ENCODE measurements at places on chromosomes 6 and 20. TPM values are rescaled to one million over a fixed set of nuclear protein-coding genes. Genes with fewer than 3 reads are reported as not detected.

GRCh38 chr20:57587989-57588377 lies 27.1 kb downstream of the PCK1 start:
- DNase-seq, result no peak

DNA sequence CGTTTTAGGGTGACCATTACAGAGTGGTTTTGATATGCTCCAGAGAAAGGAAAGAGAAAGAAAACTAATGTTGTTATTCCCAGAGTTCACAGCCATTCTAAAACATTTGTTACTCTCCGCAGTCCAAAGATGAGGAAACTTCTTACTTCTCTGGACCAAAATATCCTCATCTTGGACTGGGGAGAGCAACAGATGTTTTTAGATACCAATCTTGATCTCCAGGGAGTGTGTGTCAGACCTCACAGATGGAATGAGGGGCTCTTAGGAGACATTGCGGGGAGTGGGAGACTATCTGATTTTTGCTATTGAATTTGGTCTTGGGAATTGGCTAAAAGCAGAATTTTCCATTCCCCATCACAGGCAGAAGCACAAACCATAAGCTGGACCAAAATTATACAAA lies 110.8 kb downstream of the TNFAIP3 start:
- no peak for DNase-seq

DNA sequence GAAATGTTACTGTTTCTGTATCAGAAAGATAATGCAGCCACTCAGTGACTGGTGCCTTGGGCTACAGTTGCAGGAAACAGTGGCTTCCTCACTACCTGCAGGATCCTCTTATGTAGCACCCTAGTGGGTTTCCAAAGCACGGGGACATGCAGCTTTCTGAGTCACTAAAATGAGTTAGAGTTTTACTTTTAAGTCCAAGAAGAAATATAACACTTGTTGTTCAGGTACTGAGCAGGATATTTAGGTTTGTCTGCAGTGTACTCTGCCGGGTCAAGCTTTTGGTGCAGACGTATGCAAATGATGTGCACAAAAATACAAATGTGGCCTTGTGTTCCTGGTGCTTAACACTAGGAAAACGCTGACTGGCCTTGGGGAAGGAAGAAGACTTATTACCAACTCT lies 22.0 kb downstream of the ACSS1 start:
- DNase-seq, result no peak

GRCh38 chr6:30683980-30684338 lies 2.5 kb downstream of the PPP1R18 start:
- DNase-seq, result no peak

- no peak for DNase-seq
These were observed 76.8 kb upstream of the SIRPG start for GRCh38 chr20:1734269-1734858.

GRCh38 chr20:62063315-62063980 lies 2.2 kb downstream of the TAF4 start:
- DNase-seq, result peak; percentile 57

DNA sequence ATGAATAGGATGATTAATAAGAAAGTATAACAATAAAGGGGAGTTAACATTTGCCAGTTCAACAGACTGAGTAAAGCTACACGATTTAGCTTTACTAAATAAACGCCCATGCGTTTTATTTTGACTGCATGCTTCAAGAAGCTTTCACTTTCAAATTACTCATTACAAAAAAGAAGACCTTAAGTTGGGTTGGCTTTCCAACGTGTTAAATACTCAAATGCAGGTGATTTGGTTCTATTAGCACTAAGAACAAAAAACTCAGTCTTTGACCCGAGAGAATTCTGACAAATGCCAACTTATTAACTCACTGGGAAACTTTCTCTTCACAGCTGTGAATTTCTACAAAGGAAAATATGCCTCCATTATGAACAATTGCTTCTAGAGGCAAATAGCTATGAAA lies 24.8 kb downstream of the RNF146 start:
- no peak for DNase-seq

GRCh38 chr6:170207586-170208181 lies 83.2 kb downstream of the DLL1 start:
- peak; percentile 22 for DNase-seq

DNA sequence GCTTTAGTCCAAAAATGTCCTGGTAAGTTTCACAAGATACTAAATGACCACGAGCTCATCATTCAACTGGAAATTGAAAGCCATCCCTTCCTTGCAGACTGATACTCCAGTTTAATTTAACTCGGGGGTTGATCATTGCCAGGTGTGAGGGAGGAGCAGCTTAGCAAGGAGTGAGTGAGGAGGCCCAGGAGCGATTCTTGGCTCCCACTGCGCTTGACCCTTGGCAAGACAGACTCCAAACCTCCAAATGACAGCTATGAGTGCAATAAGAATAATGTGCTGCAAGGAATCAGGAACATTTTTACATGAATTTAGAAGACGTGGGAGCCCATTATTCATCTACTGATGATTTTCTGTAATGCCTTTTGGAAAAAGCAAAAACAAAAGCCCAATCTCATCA lies 64.9 kb downstream of the LAMA4 start:
- no peak for DNase-seq

DNA sequence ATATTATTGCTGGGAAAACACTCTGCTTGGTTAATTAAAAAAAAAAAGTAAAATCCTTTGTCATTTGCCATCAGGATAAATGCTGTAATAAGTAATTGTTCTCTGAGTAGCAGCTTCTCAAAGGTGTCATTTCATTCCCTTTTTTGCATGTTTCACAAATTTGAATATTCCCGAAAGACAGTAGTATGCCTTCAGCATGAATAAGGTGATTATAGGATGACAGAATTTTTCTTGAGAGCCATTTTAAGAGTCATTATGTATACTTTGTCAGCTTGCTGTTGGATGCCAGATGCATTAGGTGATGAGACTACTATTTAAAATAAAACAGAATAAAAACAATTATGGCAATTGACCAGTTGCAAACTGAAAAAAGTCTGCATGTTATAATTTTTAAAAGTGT lies 200.7 kb downstream of the HDGFL1 start:
- no peak for DNase-seq

DNA sequence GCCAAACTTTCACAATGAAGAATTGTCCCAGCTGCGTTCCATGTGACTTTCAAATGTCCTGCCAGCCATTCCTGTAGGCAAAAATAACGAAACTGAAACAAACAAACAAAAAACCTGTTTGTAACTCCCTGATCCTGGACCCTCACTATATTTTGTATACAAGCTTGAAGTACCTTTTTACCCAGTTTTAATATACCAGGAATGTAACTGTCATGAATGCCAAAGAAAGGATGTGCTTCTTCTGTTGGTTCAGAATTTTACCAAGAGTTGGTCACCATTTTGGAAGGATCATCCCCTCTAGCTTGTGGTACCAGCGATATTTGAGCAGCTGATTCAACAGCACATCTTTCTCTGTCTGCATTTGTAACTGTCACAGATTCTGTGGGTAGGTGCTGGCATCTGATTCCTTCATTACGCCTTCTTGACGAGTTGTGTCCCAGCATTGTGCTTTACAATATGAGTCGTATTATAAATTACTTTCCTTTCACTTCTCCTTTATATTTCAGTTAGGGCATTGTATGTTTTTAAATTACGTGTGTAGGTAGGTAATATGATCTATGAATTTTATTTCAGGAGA lies 93.9 kb downstream of the DLGAP4 start:
- DNase-seq, result no peak

- DNase-seq, result no peak
These were observed 12.6 kb downstream of the AFDN start for GRCh38 chr6:167839343-167839742.

DNA sequence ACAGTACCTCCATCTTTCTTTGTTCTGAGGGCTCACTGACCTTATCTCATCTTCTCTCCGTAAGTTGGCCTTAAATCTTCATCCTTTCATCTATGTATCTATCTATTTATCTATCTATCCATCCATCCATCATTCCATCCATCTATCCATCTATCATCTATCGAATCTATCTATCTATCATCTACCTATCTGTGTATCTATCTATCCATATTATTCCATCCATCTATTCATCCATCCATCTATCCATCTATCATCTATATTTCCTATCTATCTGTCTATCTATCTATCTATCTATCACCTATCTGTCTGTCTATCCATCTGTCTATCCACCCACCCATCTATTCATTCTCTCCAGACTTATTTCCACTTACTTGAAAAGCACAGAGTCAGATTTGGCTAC lies 147.3 kb upstream of the PMEPA1 start:
- DNase-seq, result no peak

- DNase-seq, result no peak
These were observed 101.7 kb downstream of the F13A1 start for GRCh38 chr6:6218759-6219085.

DNA sequence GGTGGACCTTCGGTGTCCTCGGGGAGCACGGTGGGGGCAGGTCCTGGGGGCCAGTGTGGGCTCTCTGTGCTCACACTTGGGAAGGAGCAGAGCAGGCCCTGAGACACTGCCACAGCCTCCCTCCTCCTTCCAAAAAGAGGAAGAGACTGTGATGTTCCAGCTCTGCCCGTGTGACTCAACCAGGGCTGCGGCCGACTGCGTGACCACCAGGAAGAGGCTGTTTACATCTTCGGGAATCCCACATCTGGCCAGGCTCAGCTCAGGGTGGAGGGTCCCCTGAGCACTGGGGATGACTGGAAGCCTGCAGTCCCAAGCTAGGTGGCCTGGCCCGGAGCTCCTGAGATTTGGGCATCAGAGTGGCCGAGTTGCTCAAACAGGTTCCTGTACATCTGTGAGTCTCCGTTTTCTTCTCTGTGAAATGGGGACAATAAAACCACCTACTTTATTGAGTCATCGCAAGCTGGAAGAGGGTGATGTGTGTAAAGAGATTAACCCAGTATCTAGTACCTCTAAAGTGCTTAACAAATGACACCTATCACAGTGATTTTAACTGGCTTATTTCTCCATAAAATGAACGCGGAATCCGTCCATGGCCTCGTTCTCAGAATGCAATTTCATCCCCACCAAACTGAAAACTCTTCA lies 242.1 kb downstream of the DLL1 start:
- no peak for DNase-seq

DNA sequence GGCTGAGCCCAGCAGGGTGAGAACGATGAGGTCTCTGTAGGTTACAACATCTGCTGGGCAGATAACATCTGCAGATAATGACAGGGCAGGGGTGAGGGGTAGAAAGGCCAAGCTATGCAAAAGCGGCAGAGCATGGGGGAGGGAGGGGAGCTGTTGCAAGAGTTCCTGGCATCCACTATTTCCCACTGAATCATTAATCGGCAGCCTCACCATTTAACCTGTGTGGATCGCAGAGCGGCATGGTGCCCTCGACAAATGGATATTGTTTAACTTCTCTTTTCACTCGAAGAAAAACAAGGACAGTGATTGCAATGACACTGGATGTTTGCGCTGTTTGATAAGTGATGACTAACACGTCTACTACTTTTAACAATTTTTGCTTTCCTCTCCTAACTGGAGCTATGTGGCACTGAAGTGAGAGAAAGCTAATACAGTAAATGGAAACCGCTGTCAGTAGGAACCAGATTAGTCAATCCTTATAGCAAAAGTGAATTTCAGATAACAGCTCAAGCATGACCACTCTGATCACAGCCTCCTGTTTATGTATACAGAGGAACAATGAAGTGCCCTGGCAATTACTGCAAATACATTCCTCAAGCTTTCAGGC lies 381.5 kb downstream of the TFAP2A start:
- DNase-seq, result no peak

- DNase-seq, result no peak
These were observed 174.0 kb downstream of the GJA10 start for GRCh38 chr6:90068264-90068663.

- no peak for DNase-seq
These were observed 14.8 kb downstream of the KIAA1755 start for GRCh38 chr20:38245753-38246152.

GRCh38 chr6:63660757-63661156 lies 25.2 kb downstream of the PHF3 start:
- DNase-seq, result no peak

- no peak for DNase-seq
These were observed 28.6 kb upstream of the DLGAP4 start for GRCh38 chr20:36277546-36277945.

- peak; percentile 25 for DNase-seq
These were observed 45.8 kb downstream of the GINS1 start for GRCh38 chr20:25453035-25453810.

- DNase-seq, result no peak
These were observed 16.9 kb upstream of the RFPL4B start for GRCh38 chr6:112330071-112330878.

DNA sequence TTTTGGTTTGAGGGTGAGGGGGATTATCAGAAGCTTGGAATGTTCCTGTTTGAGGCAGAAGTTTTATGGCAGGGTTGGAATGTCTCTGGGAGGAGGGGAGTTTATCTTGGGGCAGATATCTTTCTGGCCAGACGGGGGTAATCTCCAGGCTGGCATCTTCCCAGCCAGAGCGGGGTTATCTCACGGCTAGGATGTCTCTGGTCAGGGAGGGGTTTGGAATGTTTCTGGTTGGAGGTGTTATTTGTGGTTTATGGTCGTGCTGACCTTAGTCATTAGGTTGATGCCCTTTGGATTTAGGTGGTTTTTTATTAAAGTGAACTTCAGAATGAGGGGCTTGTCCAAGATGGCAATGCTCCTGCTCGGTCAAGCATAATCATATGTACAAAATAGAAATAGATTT lies 14.8 kb downstream of the PGK2 start:
- DNase-seq, result no peak

DNA sequence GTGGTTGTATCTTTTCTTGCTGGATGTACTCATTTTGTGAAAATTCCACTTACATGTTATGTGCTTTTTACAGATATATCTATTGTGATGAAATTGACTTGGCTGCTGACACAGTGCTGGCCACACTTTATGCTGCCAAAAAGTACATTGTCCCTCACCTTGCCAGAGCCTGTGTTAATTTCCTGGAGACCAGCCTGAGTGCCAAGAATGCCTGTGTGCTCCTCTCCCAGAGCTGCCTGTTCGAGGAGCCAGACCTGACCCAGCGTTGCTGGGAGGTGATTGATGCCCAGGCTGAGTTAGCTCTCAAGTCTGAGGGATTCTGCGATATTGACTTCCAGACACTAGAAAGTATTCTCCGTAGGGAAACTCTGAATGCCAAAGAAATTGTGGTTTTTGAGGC lies 4.9 kb downstream of the BTBD3 start:
- no peak for DNase-seq

METTL24 gene
- total RNA-seq, result 0.61 TPM

SEC23B gene
- 60.0 TPM for total RNA-seq

LST1 gene
- not detected for total RNA-seq

FAM110A gene
- total RNA-seq, result 11.5 TPM

NDRG3 gene
- 22.4 TPM for total RNA-seq

AGPAT4 gene
- total RNA-seq, result 19.5 TPM

RRAGD gene
- total RNA-seq, result 10.6 TPM

SLC16A10 gene
- total RNA-seq, result 9.3 TPM

EYA4 gene
- not detected for total RNA-seq

RGS17 gene
- 3.8 TPM for total RNA-seq

COL19A1 gene
- total RNA-seq, result not detected

SERPINB6 gene
- 40.6 TPM for total RNA-seq

RRP36 gene
- total RNA-seq, result 117 TPM

OTOR gene
- total RNA-seq, result not detected

CLVS2 gene
- 0.26 TPM for total RNA-seq

TMEM217 gene
- 1.1 TPM for total RNA-seq

ENPP3 gene
- total RNA-seq, result 0.15 TPM

THBS2 gene
- total RNA-seq, result 15.5 TPM

TOX2 gene
- 1.7 TPM for total RNA-seq

PSORS1C1 gene
- 0.48 TPM for total RNA-seq

VSX1 gene
- not detected for total RNA-seq

Measured in H9 (cell line).